ENCODE measurements at places on chromosomes 1 and 21.

DNA sequence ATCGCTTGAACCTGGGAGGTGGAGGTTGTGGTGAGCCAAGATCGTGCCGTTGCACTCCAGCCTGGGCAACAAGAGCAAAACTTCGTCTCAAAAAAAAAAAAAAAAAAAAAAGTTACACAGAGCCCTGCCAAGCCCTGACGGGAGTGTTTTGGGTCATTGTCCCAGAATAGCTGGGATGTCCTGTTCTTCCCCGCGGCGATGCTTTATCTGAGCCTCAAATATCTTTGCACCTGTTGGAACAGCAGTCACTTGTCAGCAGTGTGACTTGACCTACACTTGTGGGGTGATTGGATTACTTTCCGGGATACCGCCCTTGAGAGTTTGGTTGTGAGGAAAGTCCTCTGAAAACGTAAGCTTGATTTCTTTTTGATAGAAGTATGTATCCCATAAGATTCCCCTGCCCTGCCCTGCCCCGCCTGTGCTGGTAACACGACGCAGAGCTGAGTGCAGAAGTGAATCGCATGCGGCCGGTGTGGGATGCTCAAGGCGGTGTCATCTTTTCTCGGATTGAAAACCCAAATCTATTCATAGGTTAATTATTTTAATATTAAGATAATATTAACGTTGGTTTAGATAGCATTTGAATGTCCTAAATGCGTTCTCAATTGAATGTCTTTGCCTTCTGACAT lies 50.9 kb downstream of the PCNT start:
- no peak for DNase-seq

- no peak for DNase-seq
These were observed 113.1 kb downstream of the ITSN1 start for GRCh38 chr21:33755354-33755753.

GRCh38 chr1:33180911-33181890 lies 642 bp downstream of the TRIM62 start:
- DNase-seq = peak; percentile 96

GRCh38 chr1:115978292-115978941 lies 2.1 kb downstream of the SLC22A15 start:
- no peak for DNase-seq

GRCh38 chr1:161115132-161115711 lies 2.6 kb downstream of the PFDN2 start:
- no peak for DNase-seq

- DNase-seq = peak; percentile 81
These were observed 18.8 kb downstream of the ADGRB2 start for GRCh38 chr1:31745096-31745945.

DNA sequence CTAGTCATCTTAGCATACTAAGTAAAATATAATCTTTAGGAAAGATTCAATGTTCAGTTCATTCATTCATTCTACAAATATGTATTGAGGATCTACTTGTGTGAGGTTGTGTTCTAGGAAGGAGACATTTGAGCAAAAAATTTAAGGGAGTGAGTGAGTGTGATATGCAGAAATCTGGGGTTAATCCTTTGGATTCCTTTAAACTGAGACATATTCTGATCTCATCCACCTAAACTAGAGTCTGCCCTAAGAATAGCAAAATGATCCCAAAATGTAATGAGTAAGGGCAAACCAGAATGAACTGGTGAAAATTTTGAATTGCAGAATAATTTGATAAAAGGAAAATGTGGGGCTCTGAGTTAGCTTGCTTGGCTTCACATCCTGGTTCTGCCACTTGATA lies 8.6 kb downstream of the UBE2U start:
- DNase-seq = no peak

DNA sequence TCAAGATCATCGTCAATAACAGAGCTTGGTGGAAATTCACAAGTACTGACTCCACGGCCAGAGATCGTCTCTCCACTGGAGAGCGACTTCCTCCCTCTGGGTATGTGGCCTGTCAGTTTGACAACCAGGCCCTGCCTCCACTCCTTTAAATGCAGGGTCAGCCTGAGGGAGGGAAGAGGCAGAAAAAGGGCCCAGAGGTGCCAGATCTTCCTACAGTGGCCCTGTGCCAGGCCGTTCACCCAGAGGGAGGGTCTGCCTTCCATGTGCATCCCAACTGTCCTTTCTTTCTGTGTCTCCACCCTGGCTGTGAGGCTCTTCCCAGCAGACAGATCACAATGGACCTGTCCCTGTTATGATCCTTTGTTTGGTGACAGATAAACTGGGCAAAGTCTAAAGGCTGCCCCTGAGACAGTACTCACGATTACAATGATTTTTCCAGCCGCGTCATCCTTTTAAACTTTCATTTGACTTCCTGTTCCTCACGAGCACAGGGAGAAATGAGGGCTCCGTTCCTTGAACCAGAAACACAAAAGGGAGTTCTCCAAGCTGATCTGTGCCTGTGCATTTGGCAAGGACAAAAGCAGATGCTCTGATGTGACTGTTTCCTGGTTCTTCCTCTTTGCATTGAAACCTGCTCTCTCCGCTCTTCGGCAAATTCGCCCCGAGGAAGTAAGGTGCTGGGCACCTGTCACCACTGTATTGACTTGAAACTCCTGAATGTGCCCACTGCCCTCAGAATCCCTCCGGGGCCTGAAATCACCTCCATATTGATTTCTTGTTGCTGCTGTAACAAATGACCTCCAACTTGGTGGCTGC lies 126.7 kb downstream of the PGBD5 start:
- DNase-seq = no peak

DNA sequence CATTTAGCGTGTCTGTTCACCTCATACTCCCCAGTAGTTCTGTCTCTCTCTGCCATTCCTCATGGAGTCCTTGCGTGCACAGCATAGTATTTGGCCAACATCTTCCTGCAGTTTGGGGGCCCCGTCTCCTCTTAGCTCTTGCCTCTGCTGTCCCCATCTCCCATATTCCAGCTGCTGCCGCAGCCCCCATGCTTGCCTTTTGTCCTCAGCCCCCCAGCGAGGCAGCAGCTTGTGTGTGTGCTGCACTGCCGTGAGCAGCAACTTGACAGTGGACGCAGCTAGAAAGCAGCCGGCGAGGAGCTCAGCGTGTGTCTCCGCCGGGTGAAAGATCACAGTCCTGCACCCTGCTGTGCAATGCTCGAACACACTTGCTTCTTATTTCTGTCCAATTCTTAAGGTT lies 164.2 kb upstream of the COL6A1 start:
- DNase-seq = no peak

GRCh38 chr21:40985370-40985769 lies 138.4 kb upstream of the DSCAM start:
- no peak for DNase-seq

DNA sequence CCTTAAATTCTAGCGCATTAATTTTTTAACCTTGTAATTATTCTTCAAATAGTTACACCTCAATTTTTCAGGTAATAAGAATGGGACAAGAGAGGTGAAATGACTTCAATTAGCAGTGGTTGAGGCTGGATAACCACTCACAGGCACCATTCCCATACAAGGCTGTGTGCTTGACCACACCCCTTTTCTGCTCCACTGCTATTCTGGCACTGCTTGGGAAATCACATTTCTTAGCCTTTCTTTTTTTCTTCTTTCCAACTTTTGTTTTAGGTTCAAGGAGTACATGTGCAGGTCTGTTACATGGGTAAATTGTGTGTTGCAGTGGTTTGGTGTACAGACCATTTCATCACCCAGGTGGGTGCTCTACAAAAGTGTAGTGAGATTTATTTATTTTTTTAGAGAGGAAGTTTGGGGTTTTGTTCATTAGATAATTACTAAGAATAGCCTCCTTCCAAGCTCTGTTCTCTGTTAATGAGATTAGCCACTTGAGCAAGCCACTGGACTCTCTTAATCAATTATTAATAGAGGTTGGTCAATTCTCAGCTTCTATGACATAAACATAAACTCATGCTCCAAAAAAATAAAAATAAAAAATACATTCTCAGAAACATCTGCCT lies 14.4 kb downstream of the ILDR2 start:
- DNase-seq = no peak

DNA sequence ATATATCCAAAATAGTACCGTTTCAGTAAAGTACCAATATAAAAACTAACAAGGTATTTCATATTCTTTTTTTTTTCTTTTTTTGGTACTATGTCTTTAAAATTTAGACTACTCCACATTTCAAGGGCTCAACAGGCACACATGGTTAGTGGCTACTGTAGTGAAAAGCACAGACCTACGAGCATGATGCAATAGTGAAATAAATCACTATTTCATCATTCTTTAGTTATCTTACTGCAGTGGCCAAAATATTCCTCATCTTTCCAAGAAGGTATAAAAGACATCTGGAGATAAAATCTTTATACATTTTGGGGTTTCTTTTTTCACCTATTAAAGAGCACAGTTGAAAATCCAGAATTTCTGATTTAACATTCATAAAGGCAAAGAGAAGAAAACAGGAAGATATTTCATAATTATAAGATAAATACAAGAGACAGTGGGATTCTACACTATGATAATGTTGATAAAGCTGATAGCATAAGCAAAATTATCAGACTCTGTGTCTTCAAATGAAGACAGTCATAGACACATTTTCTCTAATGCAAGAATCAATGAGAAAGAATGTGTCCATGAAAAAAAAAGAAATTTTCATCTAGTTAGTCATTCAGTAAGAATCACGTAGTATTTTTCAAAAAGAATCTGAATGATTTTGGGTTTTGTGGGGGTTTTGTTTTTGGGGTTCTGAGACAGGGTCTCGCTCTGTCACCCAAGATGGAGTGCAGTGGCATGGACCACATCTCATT lies 41.9 kb downstream of the CEP170 start:
- DNase-seq = no peak

GRCh38 chr1:6673816-6674398 lies 27.7 kb downstream of the DNAJC11 start:
- no peak for DNase-seq

DNA sequence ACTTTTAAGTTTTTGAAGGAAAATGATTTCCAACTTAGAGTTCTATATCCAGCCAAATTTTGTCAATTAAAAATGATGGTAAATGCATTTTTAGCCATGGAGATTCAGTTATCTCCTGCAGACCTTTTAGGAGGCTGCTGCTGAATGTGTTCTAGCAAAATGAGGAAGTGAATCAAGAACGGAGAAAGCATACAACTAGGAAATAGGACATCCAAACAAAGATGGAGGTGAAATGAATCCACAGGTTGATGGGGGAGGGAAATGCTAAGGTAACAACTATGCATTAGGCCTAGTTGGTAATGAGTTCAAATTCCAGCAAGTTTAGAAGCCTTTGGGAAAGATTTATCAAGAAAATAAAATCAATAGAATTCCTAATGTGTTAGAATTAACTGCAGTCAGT lies 80.5 kb downstream of the FNBP1L start:
- DNase-seq = no peak

GRCh38 chr21:30211071-30211470 lies 4.8 kb downstream of the CLDN8 start:
- DNase-seq = no peak

DNA sequence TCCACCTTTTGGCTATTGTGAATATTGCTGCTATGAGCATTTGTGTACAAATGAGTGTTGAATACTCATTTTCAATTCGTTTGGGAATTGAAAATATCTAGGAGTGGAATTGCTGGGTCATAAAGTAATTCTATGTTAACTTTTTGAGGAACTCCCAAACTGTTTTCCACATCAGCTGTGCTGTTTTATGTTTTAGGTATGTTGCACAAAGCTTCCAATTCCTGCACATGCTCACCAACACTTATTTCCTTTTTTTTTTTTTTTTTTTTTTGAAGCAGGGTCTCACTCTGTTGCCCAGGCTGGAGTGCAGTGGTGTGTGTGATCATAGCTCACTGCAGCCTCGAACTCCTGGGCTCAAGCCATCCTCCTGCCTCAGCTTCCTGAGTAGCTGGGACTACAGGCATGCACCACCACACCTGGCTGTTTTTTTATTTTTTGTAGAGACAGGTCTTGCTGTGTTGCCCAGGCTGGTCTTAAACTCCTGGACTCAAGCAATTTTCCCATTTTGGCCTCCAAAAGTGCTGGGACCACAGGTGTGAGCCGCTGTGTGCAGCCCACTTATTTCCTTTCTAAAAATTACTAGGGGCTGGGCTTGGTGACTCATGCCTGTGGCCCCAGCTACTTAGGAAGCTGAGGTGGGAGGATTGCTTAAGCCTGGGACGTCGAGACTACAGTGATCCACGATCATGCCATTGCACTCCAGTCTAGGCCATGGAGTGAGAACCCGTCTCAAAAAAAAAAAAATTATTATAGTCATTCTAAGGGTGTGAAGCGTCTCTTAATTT lies 33.4 kb downstream of the TMCC2 start:
- DNase-seq = no peak

DNA sequence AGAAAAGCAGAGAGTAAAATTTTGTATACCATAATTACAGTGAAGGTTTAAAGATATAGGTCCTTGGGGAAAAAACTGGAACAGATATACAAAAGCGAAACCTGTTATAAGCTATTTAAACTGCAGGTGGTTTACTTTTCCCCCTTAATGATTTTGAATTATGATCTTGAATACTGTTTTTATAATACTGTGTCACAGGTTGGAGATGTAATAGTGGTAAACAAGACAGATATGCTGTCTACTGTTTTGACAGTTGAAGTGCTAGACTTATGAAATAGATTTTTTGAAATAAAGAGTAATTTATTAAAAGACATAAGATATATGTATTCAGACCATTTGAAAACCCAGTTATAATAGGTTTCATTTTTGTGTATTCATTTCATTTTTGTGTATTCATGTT lies 129.4 kb downstream of the CD247 start:
- DNase-seq = no peak
